ENCODE measurements at places on chromosomes 4 and X.
A peak's percentile ranks its signal among the peaks of the same experiment; 100 is the strongest.

GRCh38 chrX:10001496-10001895, 34.3 kb downstream of the CLDN34 start:
- no peak for DNase-seq

DNA sequence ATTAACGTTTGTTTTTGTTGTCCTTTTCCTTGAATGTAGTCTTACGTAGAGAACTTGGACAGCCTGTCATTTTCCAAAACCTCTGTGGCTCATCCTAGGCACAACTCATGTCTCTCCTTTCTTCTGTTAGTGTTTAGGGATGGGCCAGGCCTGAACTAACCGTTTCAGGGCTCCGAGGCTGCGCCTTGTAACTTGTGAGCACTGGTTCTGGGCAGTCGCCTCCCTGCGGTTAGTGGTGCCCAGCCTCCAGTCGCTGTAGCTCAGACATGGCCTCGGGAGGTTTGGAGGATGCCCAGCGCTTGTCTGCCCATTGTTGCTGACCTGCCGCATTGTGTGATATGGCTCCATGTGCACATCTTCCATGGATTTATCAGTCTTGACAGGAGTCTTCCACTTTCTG, 32.8 kb downstream of the TMEM131L start:
- no peak for DNase-seq

GRCh38 chr4:62627671-62628070, 1427.5 kb downstream of the ADGRL3 start:
- no peak for DNase-seq

DNA sequence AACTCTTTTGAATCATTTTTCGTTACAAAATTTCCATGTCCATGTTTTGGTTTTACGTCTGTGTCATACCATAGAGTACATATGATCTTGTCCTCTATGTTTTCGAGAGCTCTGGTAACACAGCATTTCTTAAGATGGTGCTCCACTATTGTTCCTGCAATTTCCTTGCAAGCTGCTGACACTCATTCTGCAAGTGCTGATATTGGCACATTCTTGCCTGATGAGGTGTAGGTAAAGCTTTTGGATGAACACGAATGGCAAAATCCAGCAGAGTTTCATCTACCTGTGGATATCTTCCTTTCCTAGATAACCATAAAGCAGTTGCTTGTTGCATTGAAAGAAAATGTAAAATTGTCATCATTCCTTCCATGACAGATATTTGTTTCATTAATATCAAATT, 41.3 kb downstream of the MAGEB17 start:
- DNase-seq: no peak

- peak; percentile 92 for DNase-seq
These were observed 120.2 kb upstream of the NDST4 start for GRCh38 chr4:115233600-115233999.

DNA sequence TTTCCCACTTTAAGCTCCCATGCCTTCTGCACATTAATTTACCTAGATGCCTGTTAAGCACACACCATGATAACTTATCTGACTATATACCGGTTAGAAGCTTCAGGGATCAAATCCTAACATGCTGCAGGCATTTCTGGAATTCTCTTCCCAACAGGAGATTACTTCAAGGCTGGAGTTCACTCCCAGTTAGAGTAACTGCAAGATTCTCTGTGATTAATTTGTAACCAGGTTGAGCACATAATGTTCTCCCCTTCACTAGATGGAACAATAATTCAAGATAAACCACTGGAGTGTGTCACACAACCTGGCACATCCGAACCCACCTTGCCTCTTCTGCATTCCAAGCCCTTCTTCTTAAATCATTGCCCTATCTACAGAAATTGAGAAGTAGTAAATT, 11.8 kb upstream of the UGT2A3 start:
- DNase-seq: no peak

GRCh38 chrX:131778269-131779218, 234.7 kb downstream of the OR13H1 start:
- no peak for DNase-seq

DNA sequence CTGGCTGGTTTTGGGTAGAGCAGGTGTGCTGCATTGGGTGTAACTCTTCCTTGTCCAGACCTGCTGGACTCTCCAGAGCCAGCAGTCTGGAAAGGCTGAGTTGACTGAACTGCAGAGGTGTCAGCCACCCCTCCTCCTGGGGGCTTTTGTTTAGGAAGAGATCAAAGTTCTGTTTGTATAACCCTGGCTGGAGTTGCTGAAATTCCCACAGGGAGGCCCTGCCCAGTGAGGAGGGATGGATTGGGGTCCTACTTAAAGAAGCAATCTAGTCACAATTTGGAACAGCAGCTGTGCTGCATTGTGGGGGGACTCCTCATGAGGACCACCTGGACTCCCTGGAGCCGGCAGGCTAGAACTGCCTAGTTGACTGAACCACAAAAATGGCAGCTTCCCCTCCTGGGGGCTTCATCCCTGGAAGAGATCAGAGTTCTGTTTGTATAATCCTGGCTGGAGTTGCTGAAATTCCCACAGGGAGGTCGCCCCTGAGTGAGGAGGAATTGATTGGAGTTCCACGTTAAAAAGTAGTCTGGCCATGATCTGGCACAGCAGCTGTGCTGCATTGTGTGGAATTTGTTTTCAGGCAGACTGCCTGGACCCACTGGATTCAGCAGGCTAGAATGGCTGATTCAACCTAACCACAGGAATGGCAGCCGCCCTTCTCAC, 264.9 kb upstream of the ZC4H2 start:
- no peak for DNase-seq

GRCh38 chr4:181688432-181688831, 554.8 kb upstream of the TENM3 start:
- no peak for DNase-seq

GRCh38 chrX:11334165-11334564, 41.0 kb downstream of the AMELX start:
- no peak for DNase-seq

DNA sequence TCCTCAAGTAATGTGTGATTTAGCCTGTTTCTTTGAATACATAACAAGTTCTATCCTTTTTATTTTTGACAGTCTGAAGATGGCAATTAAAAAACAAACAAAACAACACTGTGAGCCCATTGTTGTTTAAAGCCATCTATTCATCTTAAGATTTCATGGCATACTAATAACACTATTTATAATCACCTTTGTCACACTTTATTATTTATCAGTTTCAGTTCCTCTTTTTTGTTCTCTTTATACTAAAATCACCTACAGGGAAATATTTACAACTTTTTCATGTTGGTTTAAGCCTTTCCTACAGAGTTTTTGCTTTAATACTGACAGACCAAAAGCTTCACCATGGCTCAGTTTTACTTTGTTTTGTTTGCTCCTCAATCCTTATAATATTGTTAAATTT, 247.4 kb upstream of the CTSO start:
- no peak for DNase-seq

DNA sequence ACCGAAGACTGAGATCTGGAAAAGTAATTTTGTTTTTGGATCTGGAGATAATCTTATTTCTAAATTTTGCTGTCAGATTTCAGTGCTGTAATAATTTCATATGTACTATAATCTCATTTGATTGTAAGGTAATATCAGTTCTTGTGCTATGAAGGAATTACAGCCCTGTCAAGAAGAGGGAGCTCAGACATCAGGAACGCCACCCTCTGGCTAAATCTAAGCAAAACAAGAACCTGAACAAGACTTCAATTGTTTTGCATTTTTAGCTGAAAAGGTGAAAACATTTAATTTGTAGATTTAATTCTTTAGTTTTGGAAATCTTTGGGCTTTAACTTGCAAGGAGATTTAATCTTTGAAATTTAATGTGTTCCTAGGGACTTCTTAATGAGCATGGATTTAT, 525.4 kb upstream of the HS3ST1 start:
- DNase-seq: no peak

DNA sequence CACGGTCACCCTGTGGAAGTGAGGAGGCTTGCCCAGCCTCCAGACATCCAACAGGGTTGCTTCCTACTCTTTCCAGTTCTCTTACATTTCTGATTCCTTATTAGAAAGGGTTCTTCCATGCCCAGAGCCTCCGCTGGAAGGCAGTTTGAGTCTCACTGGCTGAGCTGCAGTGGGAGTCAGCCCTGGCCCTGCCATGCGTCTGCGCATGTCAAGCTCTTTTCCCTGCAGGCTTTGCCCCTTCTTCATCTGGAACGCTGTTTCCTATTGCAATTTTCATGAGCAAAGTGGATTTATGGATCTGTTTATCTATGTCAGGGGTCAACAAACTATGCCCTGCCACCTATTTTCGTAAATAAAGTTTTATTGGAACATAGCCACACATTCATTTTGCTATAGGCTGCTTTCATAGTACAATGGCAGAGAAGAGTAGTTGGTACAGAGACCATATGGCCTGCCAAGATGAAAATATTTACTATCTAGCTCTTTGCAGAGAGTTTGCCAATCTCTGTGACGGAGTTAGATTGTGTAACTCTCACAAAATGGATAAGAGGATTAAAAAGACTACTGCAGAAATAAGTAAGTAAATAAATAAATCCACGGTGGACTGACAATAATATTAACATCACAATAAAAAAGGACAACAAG, 3.9 kb upstream of the CHRNA9 start:
- DNase-seq: no peak

- DNase-seq: no peak
These were observed 46.7 kb downstream of the TMEM156 start for GRCh38 chr4:38985410-38986100.

DNA sequence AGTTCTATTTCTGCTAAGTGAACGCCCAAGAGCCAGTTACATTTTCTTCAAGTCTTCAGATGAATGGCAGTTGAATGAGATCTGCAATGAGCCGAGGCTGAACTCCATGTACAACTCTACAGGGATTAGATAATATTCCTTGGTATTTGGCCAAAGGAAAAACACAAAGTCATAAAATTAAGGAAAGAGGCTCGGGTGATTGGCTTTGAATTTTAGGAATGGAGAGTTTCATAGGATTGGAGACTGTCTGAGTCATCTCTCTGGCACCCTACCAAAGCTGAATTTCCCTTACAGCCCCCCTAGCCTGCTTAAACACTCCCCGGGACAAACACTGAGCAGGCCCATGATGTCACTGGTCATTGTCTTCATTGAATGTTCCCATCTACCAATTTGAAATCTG, 188.0 kb upstream of the C1QTNF7 start:
- DNase-seq: no peak

GRCh38 chr4:146442801-146443200, 78.9 kb downstream of the SLC10A7 start:
- no peak for DNase-seq

GRCh38 chrX:14125462-14125861, 95.8 kb upstream of the GEMIN8 start:
- DNase-seq: no peak

- DNase-seq: no peak
These were observed 102.1 kb upstream of the TENM3 start for GRCh38 chr4:182141061-182141460.

Data from SK-N-MC (cell line).